Upper lobe of right lung (tissue), 1 donor: ENCODE measurements at places on chromosomes 7 and 10. TPM values are rescaled to one million over a fixed set of nuclear protein-coding genes. Genes with fewer than 3 reads are reported as not detected.

Gene PRKAR2B
- total RNA-seq = 7.9 TPM

Gene RASSF4
- 40.9 TPM for total RNA-seq

Gene CALML5
- not detected for total RNA-seq

Gene SEMA4G
- total RNA-seq = 6.7 TPM

Gene MYH16
- total RNA-seq = not detected

Gene EN2
- total RNA-seq = not detected

Gene KCNMA1
- 26.3 TPM for total RNA-seq

Gene ADAM22
- total RNA-seq = 4.3 TPM

Gene ZNF394
- 34.5 TPM for total RNA-seq

Gene CYP26C1
- total RNA-seq = 0.35 TPM

Gene RSPH10B2
- not detected for total RNA-seq

Gene MMD2
- not detected for total RNA-seq

Gene POLL
- total RNA-seq = 30.4 TPM

Gene SH2D4B
- total RNA-seq = 0.43 TPM

Gene LRRD1
- total RNA-seq = not detected

Gene BUB3
- total RNA-seq = 61.8 TPM

Gene PAPOLB
- 0.38 TPM for total RNA-seq

Gene WEE2
- not detected for total RNA-seq

Gene TMEM213
- 9.6 TPM for total RNA-seq

Gene DNAJC9
- total RNA-seq = 12.4 TPM

Gene GPRIN2
- total RNA-seq = 56.2 TPM

Gene VWDE
- total RNA-seq = 0.90 TPM

Gene MLXIPL
- total RNA-seq = 11.1 TPM

Gene BLNK
- 8.8 TPM for total RNA-seq

Gene PLPP4
- 0.38 TPM for total RNA-seq

Gene NXPH1
- total RNA-seq = not detected

Gene MYOF
- total RNA-seq = 132 TPM

Gene UBE2D1
- total RNA-seq = 18.2 TPM

Gene GPC2
- 0.49 TPM for total RNA-seq

Gene CPA5
- total RNA-seq = not detected

Gene OR2A12
- total RNA-seq = not detected

Gene HOXA9
- total RNA-seq = 1.2 TPM

Gene CLDN3
- total RNA-seq = 11.8 TPM

Gene CH25H
- total RNA-seq = 7.8 TPM

Gene HTR5A
- total RNA-seq = not detected

Gene TET1
- total RNA-seq = 2.1 TPM

Gene IKZF5
- total RNA-seq = 19.9 TPM

Gene PRTFDC1
- total RNA-seq = 2.7 TPM

Gene FAM25A
- total RNA-seq = not detected

Gene HKDC1
- 9.6 TPM for total RNA-seq

Gene AZGP1
- total RNA-seq = 87.7 TPM

Gene MRPS24
- 61.5 TPM for total RNA-seq

Gene MRPS33
- 27.4 TPM for total RNA-seq

Gene CCL26
- total RNA-seq = 1.2 TPM

Gene AGBL3
- 3.9 TPM for total RNA-seq
